Activated naive CD8-positive, alpha-beta T cell treated with anti-CD3 and anti-CD28 coated beads for 36 hours (primary cell): ENCODE measurements at places on chromosomes 11 and 22. TPM values are rescaled to one million over a fixed set of nuclear protein-coding genes. Genes with fewer than 3 reads are reported as not detected.

DNA sequence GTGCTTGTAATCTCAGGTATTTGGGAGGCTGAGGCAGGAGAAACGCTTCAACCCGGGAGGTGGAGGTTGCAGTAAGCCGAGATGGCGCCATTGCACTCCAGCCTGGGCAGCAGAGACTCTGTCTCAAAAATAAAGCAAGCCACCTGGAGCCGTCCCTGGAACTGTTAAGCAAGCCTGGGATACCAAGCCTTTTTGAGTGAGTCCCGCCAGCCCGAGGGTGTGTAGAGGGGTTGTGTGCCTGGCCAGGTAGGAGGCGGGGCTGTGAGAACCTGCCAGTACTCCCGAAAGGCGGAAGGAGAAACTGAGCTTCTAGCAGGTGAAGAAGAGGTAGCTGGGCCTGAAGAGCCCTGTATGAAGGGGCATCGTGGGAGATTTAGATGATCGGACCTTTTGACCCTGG, 52.4 kb downstream of the TRIOBP start:
- no peak for DNase-seq

- no peak for DNase-seq
These were observed 3.8 kb upstream of the INTS5 start for GRCh38 chr11:62656796-62657429.

GRCh38 chr11:94738746-94739145, 29.4 kb upstream of the AMOTL1 start:
- DNase-seq: no peak

DNA sequence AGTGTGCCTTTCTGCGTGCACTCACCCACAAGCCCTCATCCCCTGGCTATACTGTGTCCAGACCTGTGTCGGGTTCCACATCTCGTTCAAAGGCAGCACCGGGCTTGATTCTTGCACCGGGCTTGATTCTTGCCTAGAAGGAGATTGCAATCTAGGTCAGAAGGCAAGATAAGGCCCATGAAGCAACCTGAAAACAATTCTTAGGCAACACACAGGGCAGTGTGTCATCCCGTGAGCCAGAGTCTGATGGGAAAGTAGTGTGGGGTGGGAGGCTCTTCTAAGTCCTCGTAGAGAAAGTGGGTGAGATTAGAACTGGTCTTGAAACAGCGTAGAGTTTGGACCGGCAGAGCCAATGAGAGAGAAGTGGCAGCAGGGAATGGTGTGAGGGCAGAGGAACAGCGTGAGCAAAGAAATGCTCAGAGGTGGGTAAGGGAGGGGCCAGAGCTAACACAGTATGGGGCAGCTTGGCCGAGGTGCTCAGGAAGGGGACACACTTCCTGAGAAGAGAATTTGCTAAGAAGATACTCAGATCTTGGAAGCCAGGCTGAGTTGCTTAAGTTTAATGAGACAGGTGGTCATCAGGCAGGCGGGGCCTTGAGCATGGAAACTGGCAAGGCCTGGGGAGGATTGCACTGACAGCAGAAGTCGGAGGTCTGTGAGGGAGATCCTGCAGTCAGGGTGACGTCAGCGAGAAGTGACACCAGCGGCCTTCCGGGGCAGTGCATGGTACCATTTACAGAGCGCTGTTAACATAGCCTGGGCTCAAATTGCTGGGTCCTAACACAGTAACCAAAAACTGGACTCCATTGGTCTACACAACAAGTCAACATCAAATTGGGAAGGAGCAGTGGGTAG, 40.7 kb upstream of the DKK3 start:
- DNase-seq: no peak

GRCh38 chr22:19962909-19963806, 21.5 kb upstream of the TXNRD2 start:
- DNase-seq: no peak

GRCh38 chr11:68214173-68215086, 1.3 kb upstream of the KMT5B start:
- DNase-seq: peak; percentile 30

GRCh38 chr11:68933605-68934320, 30.1 kb downstream of the IGHMBP2 start:
- DNase-seq: no peak

DNA sequence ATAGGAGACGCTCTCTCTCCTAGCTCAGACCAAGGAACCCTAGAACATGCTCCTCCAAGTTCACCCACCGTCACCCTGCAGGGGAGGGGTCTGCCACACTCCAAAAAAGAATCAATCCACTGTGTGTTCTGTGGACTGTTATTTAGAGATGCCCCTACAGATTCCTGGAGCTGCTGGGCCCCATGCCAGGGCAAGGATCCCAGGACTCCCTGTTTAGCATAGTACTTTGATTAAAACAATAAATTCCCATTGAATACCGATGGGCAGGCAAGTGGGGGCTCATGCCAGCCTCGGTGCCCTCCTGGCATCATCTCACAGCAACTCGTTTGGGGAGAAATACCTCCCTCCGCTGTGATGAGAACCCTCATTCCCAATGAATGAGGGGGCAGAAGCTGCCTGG, 247.5 kb downstream of the ST3GAL4 start:
- no peak for DNase-seq

The USP2 gene
- total RNA-seq: 1.4 TPM

The DKK3 gene
- total RNA-seq: not detected

The GSTT2 gene
- not detected for total RNA-seq

The CD3D gene
- total RNA-seq: 350 TPM

The LMO1 gene
- total RNA-seq: not detected

The NAV2 gene
- total RNA-seq: 0.14 TPM

The DEFB131B gene
- total RNA-seq: not detected

The PRSS23 gene
- 3.7 TPM for total RNA-seq

The ELP4 gene
- total RNA-seq: 17.6 TPM
